NCI-H345 (cell line): ENCODE measurements at places on chromosomes 1 and 21.

GRCh38 chr1:59718064-59718988, 96.4 kb upstream of the HOOK1 start:
- DNase-seq: no peak

GRCh38 chr1:220410611-220411010, 117.3 kb upstream of the MARK1 start:
- DNase-seq: no peak

DNA sequence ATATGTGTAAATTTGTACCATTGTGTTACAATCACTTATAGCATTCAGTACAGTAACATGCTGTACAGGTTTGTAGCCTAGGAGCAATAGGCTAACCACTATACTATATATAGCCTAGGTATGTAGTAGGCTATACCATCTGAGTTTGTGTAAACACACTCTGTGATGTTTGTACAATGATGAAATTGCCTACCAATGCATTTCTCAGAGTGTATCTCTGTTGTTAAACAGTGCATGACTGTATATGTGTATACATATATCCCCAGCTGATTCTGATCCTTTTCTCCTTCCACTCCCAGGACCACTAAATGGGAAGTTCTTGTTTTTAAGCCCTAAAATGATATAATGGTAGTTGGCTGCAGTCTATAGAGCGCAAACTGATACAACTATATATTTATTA, 7.8 kb downstream of the GNPAT start:
- no peak for DNase-seq

- DNase-seq: no peak
These were observed 244.1 kb upstream of the IRF2BP2 start for GRCh38 chr1:234853906-234854644.

DNA sequence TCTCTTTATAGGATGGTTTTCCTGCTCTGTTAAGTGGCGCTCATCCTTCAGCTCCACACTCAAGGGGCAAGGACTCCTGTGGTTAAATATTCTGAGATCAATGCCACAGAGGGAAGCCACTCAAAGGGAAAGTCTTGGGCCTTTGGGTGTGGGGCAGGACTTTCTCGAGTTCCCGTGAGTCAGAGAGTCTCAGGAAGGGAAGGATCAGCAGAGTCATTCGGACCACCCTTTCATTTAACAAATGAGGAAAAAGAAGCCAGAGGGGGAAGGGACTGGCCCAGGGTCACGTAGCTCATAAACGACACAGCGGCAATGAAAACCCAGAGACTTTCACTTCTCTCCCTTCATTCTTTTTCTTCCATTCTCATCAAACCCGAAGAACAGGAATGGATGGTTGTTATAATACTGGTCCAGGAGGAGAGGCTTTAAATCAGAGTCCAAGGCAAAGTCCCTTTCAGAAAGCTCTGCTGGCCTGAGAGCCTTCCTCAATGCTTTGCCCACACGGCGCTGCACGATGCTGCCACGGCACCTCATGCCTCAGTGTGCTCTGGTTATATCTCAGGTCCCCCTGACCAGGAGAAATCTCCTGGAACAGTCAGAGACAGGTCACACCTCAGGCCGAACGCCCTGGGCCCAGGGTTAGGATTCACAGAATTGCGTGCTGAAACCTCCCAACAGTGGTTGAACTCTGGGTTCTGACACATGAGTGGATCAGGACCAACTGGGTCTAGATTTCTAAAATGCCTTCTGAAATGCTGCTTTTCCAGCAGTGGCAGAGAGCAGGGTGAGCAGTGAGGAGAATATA, 65.3 kb downstream of the TENT5C start:
- no peak for DNase-seq

DNA sequence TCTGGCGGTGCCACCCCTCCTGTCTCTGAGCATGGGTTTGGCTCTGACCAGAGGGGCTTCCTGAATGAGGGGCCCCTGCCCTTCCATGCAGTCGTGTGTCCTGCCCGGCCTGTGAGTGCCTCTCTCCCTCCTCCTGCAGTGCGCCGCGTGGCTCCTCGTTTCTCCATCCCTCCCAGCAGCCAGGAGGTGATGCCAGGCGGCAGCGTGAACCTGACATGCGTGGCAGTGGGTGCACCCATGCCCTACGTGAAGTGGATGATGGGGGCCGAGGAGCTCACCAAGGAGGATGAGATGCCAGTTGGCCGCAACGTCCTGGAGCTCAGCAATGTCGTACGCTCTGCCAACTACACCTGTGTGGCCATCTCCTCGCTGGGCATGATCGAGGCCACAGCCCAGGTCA, 57.9 kb downstream of the PTPRF start:
- no peak for DNase-seq

GRCh38 chr1:60436186-60436585, 362.6 kb upstream of the C1orf87 start:
- DNase-seq: no peak

- no peak for DNase-seq
These were observed 137.1 kb downstream of the PROX1 start for GRCh38 chr1:214124915-214125314.

DNA sequence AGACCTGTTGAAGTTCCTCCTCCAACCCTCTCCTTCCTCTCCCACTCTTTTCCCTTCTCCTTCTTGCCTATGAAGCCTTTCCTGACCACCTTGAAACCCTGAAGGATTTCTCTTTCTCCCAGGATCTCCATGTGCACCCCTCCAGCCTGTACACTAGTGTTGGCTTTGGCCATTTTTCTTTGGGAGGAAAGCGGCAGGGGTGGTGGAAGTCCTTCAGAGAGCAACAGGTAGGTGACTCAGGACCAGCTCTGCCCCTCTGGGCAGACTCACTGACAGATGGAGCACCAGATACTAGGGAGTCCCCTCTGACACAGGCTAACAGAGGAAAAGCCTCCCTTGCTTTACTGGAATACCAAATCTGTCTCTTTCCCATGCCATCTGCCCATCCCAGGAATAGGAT, 4.6 kb downstream of the SLC26A9 start:
- DNase-seq: no peak

DNA sequence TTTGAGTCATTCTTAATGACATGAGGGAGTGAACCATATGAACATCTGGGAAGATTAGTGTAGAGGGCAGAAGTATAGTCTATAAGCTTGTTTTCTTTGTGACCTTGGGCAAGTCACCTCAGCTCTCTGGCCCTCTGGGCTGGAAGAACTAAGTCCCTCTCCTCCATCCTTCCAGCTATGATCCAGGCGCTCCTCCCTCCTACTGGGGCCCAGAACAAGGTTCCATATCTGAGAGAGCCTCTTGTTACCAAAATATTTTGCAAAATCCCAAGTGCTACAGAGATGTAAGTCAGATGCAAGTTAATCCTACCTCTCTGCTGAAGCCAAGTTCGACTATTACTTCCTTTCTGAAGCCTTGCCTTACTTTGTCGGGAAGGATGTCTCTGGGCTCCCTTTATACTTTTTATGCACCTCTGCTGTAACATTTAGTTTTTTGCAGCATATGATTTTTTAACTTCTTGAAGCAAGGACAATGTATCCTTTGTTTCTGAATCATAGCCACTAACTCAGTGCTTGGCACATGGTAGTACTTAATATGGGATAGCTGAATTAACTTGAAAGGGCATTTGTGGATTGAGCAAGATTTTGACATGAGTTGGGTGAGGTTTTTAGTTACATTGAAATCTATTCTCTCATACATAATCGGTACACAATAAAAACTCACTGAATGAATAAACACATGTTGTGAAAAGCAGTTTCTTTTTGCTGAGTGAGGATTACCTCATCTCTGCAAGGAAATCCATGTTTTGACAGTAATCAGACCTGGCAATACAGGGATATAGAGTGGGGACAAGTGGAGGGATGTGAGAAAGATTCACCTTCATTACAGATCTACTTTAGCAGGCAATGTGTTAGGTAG, 54.7 kb upstream of the BEND5 start:
- no peak for DNase-seq

DNA sequence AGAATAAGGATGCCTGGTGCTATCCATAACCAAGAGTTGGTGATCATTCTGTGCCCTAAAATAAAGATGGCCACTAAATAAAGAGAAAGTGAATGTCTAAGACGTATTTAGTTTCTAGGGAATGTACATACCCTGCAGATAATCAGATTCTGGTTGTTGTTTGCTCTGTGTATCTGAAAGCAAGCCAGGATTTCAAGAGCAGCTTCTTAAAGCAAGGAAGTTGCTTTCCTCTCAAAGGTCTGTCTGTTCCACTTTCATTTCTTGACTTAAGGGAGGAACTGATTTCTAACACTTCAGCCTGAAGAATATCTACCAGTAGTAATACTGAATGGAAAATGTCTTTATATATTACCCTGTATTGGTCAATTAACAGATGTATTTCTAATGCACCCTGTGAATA, 88.8 kb downstream of the KIF1B start:
- DNase-seq: no peak

DNA sequence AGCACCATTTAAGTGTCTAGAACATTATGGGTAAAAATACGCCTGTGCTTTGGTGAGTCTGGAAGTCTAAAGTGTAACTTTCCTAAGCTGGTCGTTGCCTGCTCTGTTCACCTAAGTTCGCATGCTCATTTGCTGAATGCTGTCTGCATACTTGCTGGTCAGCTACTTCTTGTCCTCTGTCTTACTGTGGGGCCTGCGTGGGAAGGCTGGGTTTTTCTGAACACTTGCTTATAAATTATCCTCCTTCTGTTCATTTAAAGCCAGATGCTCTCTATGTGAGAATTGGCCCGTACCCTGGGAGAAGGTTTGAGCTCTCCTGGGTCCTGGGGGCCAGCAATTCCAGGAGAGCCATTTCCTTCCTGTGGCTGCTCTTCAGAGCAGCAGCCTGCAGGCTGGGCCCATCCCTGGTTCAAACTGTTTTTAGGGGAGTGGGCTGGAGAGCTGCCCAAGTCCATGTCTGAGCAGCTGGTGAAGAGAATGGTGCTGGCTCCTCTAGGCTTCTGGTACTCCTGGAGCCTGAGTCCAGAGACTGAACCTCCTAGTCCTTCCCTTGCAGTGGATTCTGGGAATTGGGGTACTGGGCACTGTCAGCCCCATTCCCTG, 75.7 kb downstream of the GALNT2 start:
- no peak for DNase-seq

DNA sequence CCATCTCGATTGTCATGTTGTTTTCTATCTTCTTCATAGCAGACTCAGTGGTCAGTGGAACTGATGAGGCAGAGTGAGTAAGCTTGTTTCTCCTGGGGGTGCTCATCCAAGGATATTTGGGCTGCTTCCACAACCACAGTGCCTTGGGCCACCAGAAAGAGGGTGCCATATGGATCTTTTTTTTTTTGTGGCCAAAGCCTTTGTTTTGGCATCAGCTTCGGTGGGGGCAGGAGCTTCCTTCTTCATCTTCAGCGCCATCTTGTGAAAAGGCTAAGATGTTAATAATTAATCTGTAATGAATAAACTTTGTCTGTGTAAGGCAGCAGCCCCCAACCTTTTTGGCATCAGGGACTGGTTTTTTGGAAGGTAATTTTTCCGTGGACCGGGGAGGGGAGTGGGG, 6.6 kb upstream of the PLPP3 start:
- no peak for DNase-seq
